ENCODE measurements at places on chromosomes 5 and 9.

DNA sequence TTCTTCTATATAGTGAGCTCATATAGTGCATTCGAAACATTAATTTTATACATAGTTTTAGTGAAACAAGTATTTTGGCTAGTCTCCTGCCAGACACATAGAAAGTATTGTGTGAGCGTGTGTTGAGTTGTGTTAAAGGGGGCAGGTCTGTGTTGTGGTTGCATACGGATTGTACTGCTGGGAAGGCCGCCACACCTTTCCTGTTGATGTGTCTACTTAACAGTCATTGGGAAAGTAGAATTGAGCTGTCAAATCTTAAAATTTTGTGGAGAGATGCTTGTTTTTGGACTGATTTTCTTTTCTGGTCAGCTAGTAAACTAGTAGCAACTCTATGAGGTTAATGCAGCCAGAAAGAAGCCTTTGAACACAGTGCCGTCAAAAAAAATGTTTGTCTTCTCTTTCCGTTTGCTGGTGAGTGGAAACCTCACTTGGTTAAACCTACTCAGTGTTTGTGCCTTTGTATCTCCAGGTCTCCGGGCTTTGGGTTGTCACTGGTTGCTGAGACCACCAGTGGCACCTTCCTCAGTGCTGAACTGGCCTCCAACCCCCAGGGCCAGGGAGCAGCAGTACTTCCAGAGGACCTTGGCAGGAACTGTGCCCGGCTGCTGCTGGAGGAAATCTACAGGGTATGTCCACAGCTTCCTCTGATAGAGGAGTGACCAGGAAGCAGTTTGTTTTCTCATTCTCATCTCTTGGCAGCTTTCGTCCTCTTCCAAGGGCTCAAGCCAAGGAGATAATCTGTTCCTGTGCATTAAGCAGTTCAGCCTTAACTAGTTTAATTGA is 51.5 kb downstream of the RCL1 start:
- no peak for DNase-seq

- no peak for DNase-seq
Observed at GRCh38 chr9:89514956-89515355, 17.0 kb upstream of the SEMA4D start.

DNA sequence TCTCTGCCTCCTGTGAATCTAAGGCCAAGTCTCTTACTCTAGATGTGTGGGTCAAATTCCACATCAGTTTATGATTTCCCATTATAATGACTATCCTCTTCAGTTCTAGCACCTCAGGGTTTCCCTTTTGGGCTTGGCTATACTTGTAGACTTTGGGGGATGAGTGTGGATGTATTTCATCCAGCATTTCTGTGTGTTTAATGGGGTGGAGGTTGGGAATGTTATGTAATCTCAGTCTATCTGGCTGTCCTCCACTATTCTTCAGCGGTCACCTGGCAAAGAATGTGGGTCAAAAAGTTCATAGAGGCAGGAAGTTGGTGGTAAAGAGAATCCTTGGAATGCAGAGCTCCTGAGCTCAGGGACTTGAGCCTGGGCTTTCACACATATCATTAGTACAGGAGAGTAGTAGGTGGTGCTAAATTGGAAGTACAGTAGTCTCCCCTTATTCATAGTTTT is 64.9 kb downstream of the CFAP95 start:
- DNase-seq: no peak

- DNase-seq: no peak
Observed at GRCh38 chr5:100432741-100433140, 102.4 kb upstream of the FAM174A start.

DNA sequence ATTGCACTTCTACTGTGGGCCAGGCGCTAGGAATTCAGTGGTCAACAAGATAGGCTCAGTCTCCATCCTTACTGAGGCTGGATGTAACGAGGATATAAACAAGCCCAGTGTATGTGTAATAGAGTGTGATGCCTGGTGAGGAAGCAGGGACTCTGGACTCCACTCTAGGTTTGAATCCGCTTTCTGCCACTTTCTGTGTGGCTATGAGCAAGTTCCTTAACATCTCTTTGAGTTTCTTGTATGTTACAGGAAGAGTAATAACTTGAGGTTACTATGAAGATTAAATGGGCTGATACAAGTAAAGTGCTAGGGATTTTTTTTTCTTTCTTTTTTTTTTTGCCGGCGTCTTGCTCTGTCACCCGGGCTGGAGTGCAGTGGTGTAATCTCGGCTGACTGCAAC is 12.4 kb downstream of the DOCK2 start:
- no peak for DNase-seq

GRCh38 chr5:1349246-1349645 is 4.3 kb upstream of the CLPTM1L start:
- no peak for DNase-seq

DNA sequence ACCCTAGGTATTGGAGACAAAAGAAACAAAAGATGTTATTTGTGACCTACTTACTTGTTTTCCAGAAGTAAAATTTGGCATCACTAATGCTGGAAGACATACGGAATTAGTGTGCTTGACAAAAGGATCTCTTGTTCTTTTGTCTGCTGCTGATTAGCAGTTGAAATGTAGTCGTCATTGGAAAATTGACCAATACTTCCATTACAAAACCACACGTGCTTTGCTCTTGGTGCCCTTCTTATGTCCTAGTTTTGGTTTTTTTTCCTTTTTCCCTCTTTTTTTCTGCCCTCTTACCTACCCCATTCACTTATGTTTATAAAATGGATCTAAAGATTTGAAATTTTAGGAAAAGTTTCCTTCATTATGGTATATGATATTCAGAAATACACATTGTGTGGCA is 197.4 kb downstream of the FER start:
- no peak for DNase-seq

DNA sequence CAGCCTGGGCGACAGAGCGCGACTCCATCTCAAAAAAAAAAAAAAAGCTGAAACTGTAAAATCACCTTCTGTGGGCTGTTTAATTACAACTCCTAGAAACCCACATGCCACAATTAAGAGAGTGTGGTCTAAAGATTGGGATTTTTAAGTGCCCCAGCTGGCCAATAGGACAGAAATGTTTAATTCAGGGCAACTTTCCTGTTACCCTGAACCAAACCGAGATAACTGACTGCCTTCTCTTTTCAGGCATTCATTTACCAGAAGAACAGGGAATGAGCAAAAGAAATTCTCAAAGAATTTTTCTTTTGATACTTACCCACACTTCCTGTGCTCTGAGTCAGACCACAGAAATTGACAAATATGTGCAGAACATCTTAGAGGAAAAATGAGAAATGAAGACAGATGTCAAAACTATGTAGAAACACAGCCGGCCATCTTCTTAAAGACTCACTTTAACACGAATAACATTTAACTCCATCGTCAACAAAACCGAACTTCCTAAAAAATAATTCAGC is 221.3 kb upstream of the DAPK1 start:
- no peak for DNase-seq

GRCh38 chr9:111857555-111858211 is 38.9 kb upstream of the UGCG start:
- DNase-seq: no peak

Data from substantia nigra (tissue), 51 donors.